Hematopoietic multipotent progenitor cell (in vitro differentiated cells): ENCODE measurements at places on chromosomes 16 and 17.

GRCh38 chr17:35051183-35051578 lies 12.3 kb downstream of the RFFL start:
- peak; percentile 78 for DNase-seq

GRCh38 chr17:41347869-41348760 lies 2.5 kb downstream of the KRT33A start:
- no peak for DNase-seq

DNA sequence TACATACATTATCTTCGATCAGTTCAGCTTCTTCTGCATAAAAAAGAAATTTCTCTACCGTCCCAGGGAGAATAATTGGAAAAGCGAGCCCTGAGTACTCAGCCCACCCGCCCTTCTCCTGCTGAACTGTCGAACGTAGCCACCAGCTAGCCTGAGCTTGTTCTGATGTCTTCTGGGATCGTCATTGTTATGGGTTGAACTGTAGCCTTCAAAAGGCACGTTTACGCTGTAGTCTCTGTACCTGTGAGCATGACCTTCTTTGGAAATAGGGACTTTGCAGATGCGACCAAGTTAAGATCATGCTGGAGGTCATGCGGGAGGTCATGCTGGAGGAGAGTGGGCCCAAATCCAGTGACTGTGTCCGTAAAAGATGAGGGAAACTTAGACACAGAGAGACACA lies 86.2 kb downstream of the CMIP start:
- DNase-seq = no peak

DNA sequence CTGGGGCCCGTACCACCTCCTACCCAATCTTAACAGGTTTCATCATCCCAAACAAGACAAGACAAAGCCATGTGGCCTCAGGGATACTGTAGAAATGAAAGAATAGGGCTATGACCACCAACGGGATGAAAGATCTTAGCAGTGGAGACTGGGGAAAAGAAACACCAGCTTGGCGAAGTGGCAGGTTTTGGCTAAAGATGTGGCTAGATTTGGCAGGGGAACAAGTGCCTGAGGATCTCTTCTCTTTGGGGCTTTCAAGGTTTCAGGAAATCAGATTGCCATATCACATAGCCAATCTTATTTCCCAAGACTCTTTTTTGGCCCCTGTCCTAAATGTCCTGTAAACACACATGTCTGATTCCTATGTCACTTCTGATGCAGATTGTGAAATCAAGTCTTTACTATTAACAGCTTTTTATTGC lies 6.9 kb downstream of the KRT24 start:
- DNase-seq = no peak

- DNase-seq = no peak
These were observed 716 bp upstream of the HIC1 start for GRCh38 chr17:2054262-2054511.

DNA sequence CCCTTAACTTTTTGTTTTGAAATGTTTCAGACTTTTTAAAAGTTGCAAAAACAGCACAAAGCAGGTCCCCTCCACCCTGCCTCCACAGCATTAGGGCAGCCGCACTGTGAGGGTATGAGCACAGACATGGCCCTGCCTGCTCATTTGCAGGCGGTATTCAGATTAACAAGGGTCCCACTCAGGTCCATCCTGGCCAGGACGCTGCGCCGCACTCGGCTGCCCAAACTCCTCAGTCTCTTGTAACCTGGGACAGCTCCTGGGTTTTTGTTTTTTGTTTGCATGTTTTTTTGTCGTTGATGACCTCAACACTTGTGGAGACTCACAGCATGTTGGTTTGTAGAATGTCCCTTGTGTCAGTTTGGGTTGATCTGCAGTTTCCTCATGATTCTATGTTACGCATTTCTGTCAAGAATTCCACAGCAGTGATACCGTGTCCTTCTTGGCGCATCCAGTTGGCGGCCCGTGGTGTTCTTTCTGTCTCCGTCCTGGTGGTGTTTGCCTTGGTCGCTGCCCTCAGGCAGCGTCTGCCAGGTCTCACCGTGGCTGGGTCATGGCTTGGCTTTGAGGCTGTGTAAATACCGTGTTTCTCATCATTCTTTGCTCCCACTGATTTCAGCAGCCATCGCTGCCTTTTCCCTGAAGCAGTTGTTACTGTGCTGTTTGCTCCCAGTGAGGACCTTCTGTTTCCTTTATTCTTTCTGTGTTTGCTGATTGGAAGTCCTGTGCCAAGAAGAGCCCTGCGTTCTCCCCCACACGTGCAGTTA lies 18.5 kb downstream of the CRAMP1 start:
- no peak for DNase-seq

DNA sequence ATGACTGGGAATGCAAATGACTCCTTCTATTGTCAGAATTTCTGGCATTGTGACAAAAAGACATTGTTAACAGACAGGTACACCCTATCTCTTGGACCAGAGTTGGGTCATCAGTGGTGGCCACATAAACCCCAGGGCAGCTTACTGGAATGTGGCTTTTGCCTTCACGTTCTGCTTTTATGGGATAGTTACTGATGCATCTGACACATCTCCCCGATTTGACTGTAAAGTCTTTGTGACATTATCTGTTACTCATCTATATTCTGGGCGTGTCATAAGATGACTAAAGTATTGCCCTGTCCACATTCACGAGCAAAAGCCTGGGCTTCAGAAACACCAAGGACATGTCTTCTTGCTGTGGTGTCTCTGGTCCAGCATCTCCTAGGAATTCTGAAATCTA lies 18.7 kb upstream of the AQP8 start:
- no peak for DNase-seq

GRCh38 chr17:29973005-29973404 lies 31.6 kb downstream of the EFCAB5 start:
- no peak for DNase-seq

- no peak for DNase-seq
These were observed 22.6 kb upstream of the USP10 start for GRCh38 chr16:84677017-84677803.

GRCh38 chr16:88618182-88618955 lies 20.0 kb upstream of the IL17C start:
- no peak for DNase-seq

DNA sequence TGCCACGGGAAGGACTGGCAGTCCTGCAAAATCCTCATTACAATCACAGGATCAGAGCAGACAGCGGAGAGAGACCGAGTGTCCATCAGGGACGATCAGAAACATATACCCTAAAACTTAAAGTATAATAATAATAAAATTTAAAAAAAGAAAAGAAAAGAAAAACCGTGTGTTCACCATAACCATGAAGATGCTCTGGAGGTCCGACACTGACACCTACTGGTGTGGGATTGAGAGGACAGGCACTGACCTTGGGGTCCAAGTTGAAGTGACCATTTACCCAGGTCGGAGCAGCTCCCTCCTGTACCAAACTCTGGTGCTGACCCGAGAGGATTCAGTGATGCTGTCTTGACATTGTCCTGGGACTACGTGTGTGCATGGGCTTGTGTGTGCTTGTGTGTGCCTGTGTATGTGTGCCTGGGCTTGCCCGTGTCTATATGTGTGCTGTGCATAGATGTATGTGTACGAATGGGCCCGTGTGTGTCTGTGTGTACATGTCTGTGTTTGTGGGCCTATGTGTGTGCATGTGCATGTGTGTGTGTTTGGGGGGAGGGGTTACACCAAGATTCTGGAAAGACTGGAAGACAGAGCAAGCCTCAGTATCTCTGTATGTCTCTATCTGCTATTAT lies 10.0 kb upstream of the CD300LD start:
- peak; percentile 70 for DNase-seq

DNA sequence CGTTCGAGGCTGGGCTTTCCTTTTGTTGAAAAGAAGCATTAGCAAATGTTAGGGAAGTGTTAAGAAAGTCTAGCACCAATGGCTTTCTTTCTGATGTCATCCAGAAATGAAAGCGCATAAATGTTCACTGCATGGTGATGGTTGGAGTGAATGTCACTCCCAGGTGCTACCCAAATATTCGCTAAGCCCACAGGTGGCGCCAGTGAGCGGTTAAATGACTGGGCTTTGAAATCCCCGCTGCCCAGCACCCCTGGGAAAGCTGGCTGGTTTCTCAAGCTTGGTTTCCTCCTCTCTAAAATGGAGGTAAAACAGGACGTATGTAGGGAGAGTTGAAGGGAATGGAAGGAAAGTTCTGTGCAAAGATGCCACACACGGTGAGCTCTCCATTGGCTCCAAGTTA lies 104.4 kb downstream of the IRX5 start:
- no peak for DNase-seq

DNA sequence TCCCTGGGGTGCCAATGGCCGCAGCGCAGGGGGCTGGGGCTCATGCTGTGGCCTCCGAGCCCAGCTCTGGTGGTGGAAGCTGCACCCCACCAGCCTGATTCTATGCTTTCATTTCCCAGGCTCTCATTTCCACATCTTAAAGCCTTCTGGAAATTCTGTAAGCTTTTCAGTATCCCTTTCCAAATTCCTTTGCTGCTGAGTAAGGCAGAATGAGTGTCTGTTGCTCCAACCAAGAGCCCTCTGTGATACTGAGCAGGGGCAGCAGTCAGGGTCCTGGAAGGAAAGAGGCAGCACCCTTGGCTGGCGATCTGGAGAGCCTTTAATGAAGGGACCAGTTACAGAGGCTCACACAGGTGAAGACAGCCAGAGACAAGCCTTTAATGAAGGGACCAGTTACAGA lies 79.5 kb upstream of the FOXF1 start:
- DNase-seq = no peak

DNA sequence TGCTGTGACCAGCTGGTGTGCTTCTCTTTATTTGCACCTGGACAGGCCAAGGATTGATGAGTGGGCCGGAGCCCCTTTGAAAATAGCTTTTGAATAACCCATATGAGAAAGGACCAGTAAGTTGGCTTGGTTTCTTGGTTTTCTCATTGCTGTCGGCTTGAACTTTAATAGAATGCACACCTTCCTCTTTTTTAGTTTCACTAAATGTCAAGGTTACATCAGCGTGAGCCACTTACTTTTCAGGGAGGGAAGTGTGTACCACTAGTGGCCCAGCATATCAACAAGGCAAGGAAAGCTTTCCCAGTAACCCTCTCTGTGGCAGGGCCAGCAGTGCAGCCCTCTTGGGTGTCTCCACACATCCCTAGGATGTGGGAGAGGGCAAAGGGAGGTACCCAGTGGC lies 433.3 kb downstream of the CA10 start:
- DNase-seq = no peak

- no peak for DNase-seq
These were observed 29.3 kb downstream of the STH start for GRCh38 chr17:46028374-46028773.

DNA sequence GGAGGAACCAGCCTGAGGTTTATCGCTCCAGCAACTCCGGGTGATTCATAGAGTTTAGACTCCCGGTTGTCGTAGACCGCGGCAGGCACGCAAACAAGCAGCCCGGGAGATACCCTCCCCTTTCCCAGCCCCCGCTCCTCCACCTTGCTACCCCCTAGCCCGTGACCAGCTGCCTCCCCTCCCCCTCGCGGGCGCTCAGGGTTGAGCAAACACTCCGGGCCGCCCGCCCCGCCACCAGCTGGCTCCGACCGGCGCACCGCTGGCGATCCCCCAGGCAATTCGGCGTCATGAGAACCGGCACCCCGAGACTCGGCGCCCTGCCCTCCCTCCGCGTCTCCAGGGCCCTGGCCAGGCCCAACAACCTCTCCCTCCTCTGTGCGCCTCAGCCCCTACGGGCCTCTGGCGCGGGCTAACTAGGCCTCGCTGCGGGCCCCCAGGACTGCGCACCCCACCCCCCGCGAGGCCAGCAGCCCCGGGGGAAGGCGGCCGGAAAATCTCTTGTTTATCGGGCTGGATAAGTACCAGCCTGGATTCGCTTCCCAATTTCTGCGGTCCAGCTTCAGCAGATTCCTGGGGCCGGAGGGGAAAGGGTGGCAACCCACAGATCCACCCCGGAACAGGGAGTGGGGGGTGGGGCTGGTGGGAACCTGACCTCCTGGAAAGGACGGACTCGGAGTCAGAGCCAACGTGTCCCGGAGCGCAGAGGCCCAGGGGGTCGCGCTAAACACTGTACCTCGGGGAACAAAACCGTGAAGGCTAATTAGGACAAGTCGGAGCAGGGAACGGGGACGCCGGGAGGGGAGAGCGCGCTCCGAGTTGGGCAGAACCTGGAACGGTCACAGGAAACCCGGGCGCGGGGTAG lies 951 bp upstream of the GPRC5C start:
- DNase-seq = no peak

GRCh38 chr16:85385463-85386331 lies 227.4 kb upstream of the GSE1 start:
- DNase-seq = no peak

GRCh38 chr16:50884066-50884860 lies 142.4 kb downstream of the CYLD start:
- no peak for DNase-seq

DNA sequence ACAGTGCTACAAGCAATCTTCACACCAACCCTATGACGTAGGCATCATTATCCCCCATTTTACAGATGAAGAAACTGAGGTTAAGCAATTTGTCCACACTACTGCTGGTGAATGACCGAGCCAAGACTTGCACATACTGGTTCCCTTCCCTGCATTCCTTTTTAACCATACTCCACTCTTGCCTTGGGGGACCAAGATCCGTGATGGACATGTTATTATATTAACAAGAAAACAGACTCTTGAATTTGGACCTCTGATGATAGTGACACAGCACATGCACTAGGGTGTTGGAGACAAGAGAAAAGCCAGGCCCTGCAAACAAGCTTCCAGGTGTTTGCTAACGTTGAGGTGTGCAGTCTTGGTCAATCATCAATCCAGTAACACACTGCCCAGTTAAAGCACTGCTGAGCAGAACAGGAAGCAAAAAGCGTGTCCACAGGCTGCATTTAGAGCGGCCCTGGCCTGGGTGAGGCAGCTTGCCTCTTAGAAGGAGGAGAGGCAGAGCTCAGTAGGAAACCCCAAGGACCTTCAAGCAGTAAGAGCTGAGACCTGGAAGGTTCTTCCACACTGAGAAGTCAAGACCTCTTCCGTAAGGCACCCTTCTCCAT lies 36.7 kb downstream of the HNF1B start:
- no peak for DNase-seq

GRCh38 chr17:18182978-18183333 lies 672 bp upstream of the ALKBH5 start:
- no peak for DNase-seq

- DNase-seq = no peak
These were observed 5.4 kb downstream of the EPN3 start for GRCh38 chr17:50537721-50538548.

- DNase-seq = no peak
These were observed 46.7 kb downstream of the LMF1 start for GRCh38 chr16:924063-924462.
